ENCODE measurements at places on chromosomes 7 and 10. TPM values are rescaled to one million over a fixed set of nuclear protein-coding genes. Genes with fewer than 3 reads are reported as not detected.

Gene LMOD2
- not detected for total RNA-seq

Gene COL26A1
- total RNA-seq = 39.2 TPM

Gene MGAM2
- 0.07 TPM for total RNA-seq

Gene HECW1
- 3.6 TPM for total RNA-seq

Gene VWA2
- not detected for total RNA-seq

Gene GIMAP7
- total RNA-seq = not detected

Gene PRSS37
- total RNA-seq = not detected

Gene CHRM2
- total RNA-seq = 0.14 TPM

DNA sequence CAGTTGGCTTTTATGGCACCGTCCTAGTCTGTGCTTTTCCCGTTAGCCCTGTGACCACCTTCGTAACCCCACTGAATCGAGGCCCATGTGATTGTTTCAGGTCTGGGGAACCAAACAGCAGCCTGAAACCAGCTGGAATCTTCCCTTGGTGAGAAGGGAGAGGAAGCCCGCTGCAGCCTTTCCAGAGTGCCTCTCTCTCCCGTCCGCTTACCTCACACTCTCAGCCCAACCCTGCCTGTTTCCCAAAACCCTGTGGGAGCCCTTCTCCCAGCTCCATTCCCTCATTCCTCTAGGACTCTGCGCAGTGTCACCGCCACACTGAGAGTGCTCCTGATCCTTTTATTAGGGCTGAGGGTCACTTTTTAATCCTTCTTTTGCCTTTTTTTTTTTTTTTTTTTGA lies 139.6 kb downstream of the WDR37 start:
- H3K4me3 ChIP-seq = no peak overlapping the region
- DNase-seq = no peak
- H3K36me3 ChIP-seq = no peaks in the 10 kb centered on the region
- peaks cover 3% of the 10 kb centered on the region for H3K4me1 ChIP-seq

DNA sequence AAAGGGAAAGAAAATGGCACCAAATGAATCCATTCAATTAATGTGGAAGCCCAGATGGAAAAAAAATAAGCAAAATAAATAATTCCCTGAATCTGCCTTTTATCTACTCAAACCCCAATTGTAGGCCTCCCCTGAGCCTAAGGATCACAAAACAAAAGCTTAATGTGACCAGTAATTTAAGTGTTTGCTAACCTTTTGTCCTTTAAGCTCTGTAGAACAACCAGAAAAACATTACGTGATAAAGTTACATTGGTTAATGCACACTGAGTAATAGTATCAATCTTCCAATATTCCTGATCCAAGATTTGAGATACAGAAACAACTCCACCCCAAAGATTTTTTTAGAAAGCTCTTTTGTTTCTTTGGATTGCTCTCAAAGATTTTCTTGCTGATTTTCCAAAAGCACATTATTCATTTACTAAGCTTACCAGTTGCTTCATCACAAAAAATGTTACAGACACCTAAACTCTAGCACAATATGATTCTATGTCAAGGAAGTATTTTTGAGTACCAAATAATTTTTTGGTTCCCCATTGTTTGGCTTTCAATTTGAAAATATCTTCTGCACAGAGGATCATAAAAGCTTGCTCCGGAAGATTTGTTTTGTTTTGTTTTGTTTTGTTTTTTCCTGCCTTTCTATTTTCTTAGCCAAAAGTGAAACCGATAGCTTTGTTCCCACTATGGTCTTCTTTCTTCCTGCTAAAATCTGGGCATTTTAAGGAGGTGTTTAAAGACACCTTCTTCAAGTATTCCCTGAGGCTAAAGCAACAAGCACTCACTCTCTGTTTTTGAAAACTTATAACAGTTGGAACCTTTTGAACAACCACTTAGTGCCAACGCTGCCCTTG lies 54.2 kb downstream of the TRIL start:
- H3K27ac ChIP-seq = peak overlapping the region; percentile 3
- H3K4me3 ChIP-seq = no peak overlapping the region
- no peaks in the 10 kb centered on the region for H3K27me3 ChIP-seq
- DNase-seq = no peak
- H3K36me3 ChIP-seq = no peaks in the 10 kb centered on the region

- DNase-seq = no peak
- H3K27ac ChIP-seq = no peak overlapping the region
- H3K4me1 ChIP-seq = no peaks in the 10 kb centered on the region
- H3K27me3 ChIP-seq = no peaks in the 10 kb centered on the region
- no peaks in the 10 kb centered on the region for H3K36me3 ChIP-seq
Measured at GRCh38 chr10:35959252-35959651, 317.2 kb upstream of the FZD8 start.

GRCh38 chr10:72455889-72456595 lies 101.3 kb upstream of the DNAJB12 start:
- no peaks in the 10 kb centered on the region for H3K4me1 ChIP-seq
- peak overlapping the region; percentile 68 for H3K27ac ChIP-seq
- no peak overlapping the region for H3K4me3 ChIP-seq
- DNase-seq = no peak
- no peaks in the 10 kb centered on the region for H3K27me3 ChIP-seq

DNA sequence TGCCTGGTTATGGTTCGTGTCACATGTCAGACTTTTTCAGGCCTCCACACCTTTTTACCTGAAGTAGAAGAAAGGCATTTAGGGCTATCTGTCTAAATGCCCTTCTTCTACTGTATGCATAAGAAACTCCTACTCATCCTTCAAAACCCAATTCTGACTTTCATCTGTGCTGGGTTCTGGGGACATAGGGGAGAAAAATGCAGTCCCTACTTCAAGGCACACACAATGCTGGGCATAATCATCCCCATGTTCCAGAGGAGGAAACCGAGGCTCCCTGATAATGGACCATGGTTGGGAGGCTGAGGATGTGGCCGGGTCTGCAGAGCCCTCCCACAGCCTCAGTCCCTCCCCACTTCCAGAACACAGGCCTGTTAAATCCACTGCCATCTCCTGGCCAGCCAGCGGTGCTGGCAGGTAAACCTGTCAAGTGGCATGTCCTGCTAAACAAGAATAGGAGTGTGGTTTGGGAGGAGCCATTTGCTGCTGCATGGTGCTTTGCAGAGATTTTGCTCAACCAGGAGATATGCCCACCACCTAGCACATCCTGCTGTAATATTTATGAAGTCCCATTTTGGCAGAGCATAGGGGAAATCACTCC lies 32.0 kb downstream of the GRID1 start:
- no peaks in the 10 kb centered on the region for H3K36me3 ChIP-seq
- no peaks in the 10 kb centered on the region for H3K4me1 ChIP-seq
- H3K27me3 ChIP-seq = peaks cover 10% of the 10 kb centered on the region
- DNase-seq = no peak

- peaks cover 42% of the 10 kb centered on the region for H3K4me1 ChIP-seq
- H3K4me3 ChIP-seq = peak overlapping the region; percentile 52
- peak; percentile 53 for DNase-seq
- H3K27me3 ChIP-seq = no peaks in the 10 kb centered on the region
- no peaks in the 10 kb centered on the region for H3K36me3 ChIP-seq
- peak overlapping the region; percentile 72 for H3K27ac ChIP-seq
Measured at GRCh38 chr10:79409726-79410085, 35.7 kb downstream of the ZCCHC24 start.

DNA sequence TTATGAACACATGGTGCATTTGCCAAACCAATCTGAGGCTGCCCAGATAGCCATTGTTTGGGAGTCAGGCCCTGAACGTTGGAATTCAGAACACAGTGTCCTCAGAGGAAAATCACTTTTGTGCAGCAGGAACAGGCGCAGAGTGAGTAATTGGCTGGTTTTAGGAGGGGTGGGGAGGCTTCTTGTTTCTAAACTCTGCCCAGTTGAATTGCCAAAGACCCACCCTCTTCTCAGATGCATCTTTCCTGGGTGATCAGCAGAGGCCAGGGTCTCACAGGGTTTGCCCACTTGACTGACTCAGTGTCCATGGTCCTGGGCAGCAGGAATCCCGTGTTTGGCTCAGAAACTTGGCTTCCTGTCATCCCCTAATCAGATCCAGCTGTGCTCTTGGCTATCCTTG lies 24.3 kb downstream of the PRLHR start:
- H3K4me3 ChIP-seq = no peak overlapping the region
- H3K36me3 ChIP-seq = no peaks in the 10 kb centered on the region

- no peak overlapping the region for H3K4me3 ChIP-seq
- H3K27ac ChIP-seq = no peak overlapping the region
- peaks cover 9% of the 10 kb centered on the region for H3K4me1 ChIP-seq
- no peak for DNase-seq
- H3K36me3 ChIP-seq = no peaks in the 10 kb centered on the region
- no peaks in the 10 kb centered on the region for H3K27me3 ChIP-seq
Measured at GRCh38 chr7:13851736-13852135, 137.7 kb downstream of the ETV1 start.

Measured in neural crest cell (in vitro differentiated cells).